Activated CD4-positive, alpha-beta T cell treated with anti-CD3 and anti-CD28 coated beads for 48 hours (primary cell): ENCODE measurements at places on chromosomes 4 and X.

DNA sequence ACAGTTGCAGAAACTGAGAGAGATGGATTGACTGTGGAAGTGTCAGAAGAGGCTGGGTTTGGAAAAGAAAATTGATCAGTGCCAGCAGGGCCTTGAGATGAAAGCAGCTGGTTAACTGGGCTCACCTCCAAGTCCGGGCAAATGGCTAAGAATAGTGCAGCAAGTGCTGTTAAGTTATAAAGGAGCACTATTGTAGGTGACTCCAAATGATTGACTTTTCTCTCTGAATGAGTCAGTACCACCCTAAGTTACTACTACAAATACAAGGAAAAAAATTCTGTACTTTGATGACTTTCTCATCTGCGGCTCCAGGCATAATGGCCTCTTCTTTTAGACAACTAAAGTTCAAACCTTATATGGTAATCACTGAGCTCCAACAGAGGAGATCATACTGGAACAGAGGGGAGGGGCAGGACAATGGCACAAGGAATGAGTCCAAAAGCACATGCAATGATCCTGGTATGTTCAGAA is 733.4 kb upstream of the INTU start:
- DNase-seq: no peak

DNA sequence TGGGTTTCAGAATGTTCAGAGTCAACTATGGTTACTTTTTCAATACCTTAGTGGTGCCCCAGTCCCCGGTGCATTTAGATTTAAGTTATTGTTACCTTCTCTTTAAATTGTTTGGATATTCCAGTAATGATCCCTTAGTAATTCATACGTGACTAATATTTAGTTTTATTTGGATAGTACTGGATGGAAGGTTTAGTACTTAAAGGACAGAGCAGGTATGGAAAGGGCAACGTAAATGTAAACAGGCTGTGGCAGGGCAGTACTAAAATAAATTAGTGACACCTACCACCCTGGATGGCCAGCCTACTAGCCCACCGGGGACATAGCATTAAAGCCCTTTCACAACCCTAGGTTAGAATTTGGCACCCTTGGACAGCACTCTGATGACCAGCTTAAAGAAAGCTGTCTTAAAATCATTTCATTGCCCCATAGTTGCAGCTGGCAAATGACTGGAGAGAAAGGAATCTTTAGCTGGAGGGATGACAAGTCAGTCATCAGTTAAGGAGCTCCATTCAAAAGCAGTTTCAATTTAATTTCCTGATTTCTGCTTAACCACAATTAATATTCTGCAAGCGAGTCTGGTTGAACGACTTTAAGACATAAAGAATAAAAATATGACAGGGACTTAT is 16.4 kb downstream of the PLP1 start:
- no peak for DNase-seq

DNA sequence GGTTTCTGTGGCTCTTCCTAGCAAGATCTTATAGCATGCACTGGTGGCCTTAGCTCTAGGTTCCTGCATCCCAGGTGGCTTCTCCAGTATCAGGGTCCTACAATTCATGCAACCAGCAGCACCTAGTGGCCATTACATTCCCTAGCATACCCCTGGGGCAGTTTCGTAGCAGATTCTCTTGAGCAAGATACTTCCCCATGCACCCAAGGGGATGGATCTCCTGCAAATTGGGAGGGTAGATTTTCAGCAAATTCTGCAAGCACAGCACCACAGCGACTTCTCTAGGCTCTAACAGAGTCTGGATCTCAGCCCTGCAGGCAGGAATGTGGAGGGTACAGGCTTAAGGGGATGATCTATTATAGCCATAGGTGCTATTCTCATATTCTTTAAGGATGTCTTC is 13.1 kb upstream of the SLC9B1 start:
- DNase-seq: no peak

- no peak for DNase-seq
Observed at GRCh38 chr4:175373031-175373430, 439.0 kb downstream of the GPM6A start.

DNA sequence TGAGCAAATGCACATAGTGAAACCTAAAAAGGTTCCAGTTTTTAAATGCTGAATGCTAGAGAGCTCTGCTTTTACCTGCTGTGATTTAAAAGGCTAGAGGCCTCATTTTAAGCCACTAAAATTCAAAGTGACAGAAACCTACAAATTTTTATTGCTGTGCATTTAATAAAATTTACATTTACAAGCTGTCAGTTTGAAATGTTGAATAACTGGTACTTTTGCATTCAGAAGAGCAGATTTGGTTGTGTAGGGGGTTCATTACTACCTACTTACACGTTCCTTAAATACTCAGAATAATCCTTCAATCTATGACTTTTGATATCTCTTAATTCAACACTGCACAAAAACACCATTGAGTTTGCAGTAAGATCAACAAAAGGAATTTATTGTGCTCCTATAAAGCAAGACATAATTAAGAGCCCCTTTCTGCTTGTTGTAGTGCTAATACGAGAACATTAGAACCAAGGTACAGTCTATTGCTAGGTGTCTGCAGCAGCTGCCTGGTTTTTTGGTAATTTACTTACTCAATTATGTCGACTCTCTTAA is 27.9 kb downstream of the NKX3-2 start:
- no peak for DNase-seq

GRCh38 chrX:9758021-9758638 is 7.5 kb downstream of the GPR143 start:
- no peak for DNase-seq

DNA sequence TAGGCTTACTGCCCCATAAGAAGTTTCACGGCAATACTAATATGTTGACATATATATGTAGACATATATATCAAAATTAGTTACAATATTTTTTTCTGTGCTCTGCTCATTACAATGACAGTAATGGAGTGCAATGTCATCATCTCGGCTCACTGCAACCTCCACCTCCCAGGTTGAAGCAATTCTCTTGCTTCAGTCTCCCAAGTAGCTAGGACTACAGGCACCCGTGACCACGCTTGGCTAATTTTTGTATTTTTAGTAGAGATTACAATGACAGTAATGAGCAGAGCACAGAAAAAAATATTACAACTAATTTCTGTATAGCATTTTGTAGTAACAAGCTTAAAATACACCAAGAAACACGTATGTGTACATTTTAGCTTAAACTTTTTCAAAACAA is 7.6 kb downstream of the EIF4E start:
- no peak for DNase-seq

DNA sequence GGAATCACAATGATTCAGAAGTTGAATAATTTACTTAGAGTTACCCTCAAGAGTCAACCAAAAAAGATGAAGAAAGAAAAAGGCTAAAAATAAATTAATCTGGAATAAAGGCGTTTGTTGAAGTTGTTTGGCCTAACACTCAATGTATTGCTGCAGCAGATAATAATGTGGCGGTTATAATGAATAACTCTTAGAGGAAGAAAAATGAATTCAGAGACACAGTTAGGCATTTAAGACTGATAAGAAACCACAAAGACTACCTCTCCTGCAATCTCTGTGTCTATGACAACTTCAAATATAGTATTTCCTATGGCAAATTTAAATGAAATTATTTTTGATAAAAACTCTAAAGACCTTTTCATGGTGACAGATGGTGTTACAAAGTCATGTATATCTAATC is 1369.1 kb upstream of the AGA start:
- no peak for DNase-seq

GRCh38 chrX:119775517-119776238 is 15.8 kb downstream of the RPL39 start:
- DNase-seq: no peak

DNA sequence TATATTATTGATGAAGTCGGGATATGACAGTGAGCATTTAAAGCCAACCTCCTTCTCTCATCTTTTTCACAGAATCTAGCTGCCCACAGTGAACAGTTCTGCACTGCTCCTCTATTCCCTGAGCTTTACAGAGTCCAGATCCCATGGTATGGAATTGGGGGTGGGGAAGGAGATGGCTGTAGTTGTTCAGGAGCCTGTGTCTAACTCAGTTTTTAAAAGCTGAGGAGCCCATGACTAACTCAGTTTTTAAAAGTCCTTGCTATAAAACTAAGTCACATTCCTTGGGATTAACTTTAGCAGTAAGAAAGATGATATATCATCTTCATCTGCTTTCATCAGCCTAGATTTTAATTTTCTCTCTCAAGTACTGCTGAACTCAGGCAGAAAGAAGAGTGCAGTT is 96.4 kb upstream of the STIM2 start:
- no peak for DNase-seq

DNA sequence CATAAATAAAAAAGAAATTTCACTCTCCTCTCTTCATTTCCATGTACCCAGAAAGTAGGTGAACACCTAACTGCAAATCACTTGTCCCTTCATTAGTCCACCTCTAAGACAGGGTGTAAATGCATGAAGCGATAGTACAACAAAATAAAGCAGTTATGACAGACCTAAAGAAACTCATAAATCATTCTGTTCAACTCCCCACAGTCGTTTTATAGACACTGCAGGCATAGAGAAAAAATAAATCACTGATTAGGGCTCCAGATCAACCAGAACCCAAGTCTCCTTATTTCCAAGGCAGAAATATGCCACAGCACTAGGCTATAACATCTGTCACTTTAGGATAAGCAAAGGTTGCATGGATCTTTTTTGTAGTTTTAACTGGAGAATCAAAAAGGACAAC is 3.0 kb downstream of the RASGEF1B start:
- no peak for DNase-seq

- DNase-seq: no peak
Observed at GRCh38 chr4:87101543-87102199, 118.7 kb downstream of the KLHL8 start.

- DNase-seq: no peak
Observed at GRCh38 chr4:3269991-3270611, 21.1 kb downstream of the MSANTD1 start.

- no peak for DNase-seq
Observed at GRCh38 chr4:85953651-85954018, 406.2 kb downstream of the MAPK10 start.

DNA sequence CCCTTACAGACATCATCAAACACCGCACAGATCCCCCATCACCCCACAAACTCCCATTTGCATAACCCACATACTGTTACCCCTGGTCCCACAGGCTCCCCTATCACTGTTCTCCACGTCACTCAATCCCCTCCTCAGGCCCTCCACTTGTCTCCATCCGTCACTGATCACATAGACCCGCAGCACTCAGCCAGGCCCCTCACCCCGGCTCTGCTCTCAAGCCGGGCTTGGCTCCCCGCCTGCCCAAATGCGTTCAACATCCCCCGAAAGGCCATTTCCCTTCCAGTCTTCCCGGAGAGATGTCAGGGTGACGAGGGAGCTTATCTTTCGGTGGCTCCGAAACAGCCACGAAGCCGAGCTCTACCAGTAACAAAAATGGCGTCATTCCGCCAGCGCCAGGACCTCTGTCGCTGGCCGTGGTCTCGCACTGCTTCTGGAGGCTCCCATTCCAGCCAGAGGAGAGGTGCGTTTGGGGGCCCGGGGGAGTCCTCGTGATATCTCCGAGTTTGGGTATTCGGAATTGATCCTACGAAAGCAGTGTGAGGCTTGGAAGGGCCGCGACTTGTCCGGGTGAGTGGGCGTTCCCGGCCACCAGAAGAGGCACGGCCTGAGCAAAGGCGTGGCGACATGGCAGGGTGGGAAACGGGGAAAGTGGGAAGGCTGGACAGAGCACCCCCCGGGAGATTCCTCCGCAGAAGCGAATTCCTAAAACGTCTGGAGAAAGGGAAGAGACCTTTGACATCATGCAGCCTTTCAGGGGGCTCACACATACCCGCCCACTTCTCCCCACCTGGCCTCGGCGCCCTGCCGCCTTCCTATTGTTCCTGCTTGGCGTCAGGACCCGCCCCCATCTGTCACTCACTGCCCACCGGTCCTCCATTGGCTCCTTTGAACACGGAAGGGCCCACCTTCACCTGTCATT is at the start of gene ZNF630:
Gene ZNF630, minus strand, starts transcription at position 577 of the 922 bp plus-strand sequence. CDS start 4,754 bp downstream, outside the sequence.
- DNase-seq: peak; percentile 69

DNA sequence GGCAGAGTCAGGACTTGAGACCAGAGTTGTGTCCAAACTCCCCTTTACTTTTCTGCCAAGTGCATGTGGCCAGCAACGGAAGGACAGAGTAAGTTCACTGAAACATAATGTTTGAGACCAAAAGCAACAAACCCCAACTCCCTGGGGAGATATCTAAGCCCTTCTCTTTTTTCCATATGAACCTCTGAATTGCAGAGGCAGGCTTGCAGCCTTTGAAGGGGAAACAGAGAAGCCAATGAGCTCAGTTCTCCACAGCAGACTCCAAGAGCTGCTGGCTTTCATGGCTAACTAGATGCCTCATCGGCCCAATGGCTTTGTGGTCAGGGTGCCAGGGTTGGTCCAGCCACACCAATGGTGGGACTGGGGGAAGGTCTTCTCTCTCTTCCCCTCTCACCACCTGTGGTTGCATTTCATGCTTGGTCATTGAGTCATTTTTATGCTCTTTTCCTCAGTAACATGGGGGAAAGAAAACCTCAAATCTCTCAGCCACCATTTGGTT is 34.0 kb downstream of the STARD8 start:
- DNase-seq: no peak

DNA sequence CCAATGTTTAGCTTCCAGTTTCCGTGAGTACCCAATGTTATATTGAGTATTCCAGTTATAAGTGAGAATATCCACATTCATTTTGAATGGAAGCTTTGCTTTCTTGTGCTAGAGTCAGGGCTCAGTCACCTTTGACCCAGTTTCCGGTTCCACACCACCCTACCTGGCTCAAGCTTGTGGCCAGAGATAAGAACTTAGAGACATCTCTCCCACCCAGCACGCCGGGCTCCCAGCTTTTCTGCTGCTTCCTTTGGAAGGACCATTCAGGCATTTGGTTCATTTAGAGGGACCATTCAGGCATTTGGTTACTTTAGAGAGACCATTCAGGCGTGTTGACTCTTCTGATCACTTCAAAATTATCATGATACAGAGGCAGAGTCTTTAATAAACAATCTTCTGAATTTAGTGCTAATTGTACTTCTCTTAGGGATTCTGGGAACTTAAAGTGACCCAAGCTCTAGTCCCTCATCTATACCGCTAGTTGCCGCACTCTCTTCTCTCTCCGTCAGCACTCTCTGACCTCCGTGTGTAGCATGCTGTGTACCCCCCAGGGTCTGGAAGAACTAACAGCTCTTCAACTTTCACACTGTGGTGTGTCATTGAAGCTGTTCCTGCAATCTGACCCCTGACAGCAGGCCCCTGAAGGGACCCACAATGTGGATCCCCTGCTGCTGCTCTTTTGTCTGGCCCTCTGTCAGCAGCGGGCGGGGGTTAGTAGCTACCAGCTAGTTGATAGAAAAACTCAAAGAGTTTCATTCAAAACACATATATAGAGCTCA is 943.1 kb downstream of the ARAP2 start:
- DNase-seq: no peak

- no peak for DNase-seq
Observed at GRCh38 chr4:5928274-5928673, 35.4 kb upstream of the CRMP1 start.
